Lung microvascular endothelial cell (primary cell): ENCODE measurements at places on chromosomes 7 and 10. TPM values are rescaled to one million over a fixed set of nuclear protein-coding genes. Genes with fewer than 3 reads are reported as not detected.
A peak's percentile ranks its signal among the peaks of the same experiment; 100 is the strongest.

Gene BMS1
- total RNA-seq = 14.2 and 20.0 TPM in 2 replicates

DNA sequence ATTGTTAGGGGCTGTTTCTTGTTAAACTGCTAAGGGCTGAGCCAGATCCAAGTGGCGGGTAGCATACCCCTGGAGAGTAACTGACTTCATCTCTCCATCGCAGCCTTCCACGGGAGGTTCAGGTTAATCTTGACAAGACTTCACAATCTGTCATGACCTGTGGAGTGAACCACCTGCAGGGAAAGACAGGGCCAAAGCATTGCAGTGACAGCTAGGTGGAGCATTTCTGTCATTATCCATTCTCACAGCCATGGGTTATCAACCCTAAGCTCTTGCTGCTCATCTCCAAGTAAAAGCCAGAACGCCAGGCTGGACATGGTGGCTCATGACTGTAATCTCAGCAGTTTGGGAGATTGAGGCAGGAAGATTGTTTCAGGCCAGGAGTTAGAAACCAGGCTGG is 17.2 kb downstream of the ABCC2 start:
- DNase-seq = no peak

- DNase-seq = no peak
These were observed 25.2 kb downstream of the IRF5 start for GRCh38 chr7:128962899-128963298.

Gene TACC2
- 0.60 and 3.7 TPM in 2 replicates for total RNA-seq

DNA sequence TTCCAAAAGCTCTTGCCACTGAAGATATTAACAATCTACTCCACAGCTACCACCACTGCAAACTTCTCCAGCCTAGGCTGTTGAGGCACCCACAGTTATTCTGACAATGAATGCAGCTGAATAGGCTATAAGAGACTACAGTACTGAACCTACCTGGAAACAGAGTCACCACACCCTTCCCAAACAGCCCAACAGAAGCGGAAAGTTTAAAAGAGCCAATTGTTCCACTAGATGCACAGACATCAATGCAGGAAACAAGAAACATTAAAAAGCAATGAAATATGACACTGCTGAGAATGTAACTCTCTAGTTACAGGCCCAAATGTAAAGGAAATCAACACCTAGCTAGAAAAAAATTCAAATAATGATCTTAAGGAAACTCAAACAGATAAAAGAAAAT is 64.5 kb upstream of the PLA2G12B start:
- no peak for DNase-seq

Gene TAS2R3
- 0.44 and 0.60 TPM in 2 replicates for total RNA-seq

- DNase-seq = no peak
These were observed 184.6 kb upstream of the SP4 start for GRCh38 chr7:21243265-21243664.

DNA sequence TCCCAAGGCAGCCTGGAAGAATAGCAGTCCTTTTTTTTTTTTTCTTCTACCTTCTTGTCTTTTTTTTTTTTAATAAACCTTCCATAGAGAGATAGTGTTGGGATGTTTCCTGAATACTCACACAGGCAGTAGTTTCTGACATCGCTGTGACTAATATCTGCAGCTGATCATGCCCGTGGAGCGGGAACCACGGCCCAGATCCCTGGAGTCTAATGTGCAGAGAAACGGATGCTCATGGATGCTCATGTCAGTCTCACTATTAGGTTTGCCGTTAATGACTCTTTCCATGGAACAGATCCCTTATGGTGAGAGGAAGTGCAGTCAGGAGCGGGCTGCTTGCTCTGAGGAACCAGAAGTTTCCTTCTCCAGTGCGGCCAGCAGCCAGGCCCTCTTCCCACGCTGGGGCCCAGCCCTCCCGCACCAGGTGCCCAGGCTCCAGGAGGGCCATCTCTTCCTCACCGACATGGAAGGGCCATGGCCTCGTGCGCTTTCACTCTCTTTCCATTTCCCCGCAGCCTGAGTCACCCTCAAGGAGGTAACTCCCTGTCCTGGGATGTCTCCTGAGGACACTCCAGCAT is 132.5 kb downstream of the WDR37 start:
- DNase-seq = peak; percentile 10

- no peak for DNase-seq
These were observed 382.3 kb downstream of the DNAJB6 start for GRCh38 chr7:157719008-157719682.

Gene AKR1C3
- 108 and 111 TPM in 2 replicates for total RNA-seq

Gene INA
- under 0.01 TPM in 2 replicates for total RNA-seq

Gene GHRHR
- total RNA-seq = not detected in 2 replicates

DNA sequence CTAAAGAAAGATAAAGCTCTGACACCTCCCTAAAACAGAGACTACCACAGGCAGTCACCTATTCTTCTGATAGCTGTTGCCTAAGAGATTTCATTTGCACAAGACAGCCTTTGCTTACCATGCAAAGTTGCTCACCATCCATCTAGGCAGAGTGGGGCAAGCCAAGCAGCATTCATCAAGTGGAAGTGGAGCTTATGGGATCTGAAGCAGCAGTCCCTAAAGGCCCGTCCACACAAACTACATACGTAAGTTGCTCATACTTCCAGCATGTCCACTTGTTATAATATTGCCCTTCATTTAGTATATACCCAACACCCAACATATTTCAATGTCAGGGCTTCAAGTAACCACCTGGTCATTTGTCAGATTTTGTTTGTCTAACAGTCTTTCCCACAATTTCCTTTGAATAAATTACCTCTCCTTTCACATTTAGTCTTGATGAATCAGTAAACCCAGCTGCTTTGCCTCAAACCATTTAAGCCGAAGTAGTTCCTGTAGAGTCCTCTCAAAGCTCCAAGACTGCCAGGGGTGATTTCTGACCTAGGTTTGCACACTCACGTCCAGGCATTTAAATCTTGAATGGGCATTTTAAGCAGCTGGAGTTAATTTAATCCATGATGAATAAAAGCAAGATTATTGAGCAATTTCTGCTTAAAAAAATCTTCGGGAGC is 67.9 kb downstream of the ATAD1 start:
- DNase-seq = peak; percentile 63

Gene TUBB8
- not detected in 2 replicates for total RNA-seq
